ENCODE measurements at places on chromosomes 13 and 19.

GRCh38 chr13:89518289-89519077 lies 1829.0 kb upstream of the MIR17HG start:
- no peak for DNase-seq

GRCh38 chr19:44657211-44657921 lies 13.7 kb downstream of the PVR start:
- DNase-seq = no peak

DNA sequence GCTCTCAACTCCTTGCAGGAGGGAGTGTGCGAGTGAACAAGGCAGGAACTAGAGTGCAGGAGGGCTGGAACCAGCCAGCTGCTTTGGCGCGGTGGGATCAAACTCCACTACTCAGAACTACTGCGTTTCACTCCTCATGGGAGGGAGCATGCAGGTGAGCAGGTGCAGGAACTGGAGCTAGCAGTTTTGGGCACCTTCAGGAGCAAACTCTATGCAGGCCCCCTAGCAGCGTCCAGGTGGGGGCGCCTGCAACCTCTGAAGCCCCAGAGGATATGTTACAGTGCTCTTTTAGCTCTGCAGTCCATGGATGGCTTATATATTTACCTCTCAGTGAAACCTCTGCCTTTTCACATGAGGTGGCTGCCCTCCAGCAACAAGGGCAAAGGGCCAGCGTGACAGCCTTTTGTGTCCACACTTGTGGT lies 1303.4 kb downstream of the PCDH9 start:
- DNase-seq = no peak

DNA sequence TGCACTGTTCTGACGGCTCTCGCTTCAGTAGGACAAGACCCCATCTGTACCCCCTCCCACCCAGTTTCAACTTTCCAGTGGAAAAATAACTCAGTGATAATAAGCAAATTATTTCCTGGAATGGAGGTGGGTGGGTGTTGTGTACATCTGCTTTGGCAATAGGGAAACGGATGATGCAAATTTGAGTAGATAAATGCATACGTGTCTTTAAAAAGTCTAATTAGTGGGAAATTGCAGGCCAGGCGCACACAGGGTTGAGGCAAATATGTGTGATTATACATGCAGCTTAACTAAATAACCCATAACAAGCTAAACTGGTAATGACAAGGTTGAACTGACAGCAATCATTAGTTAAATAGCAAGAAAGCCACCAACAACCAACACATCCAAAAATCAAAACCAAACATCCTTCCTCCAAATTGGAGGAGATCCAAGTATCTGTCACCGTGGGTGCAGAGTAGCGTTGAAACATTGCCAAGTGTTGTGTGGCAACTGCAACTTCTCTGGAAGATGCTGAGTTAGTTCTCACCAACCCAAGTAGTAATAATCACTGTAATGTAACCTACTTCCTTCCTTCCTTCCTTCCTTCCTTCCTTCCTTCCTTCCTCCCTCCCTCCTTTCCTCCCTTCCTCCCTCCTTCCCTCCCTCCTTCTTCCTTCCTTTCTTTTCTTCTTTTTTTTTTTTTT lies 54.6 kb downstream of the TRPM4 start:
- no peak for DNase-seq

- DNase-seq = no peak
These were observed 14.4 kb downstream of the CEBPA start for GRCh38 chr19:33287927-33288326.
